Stimulated activated CD4-positive, alpha-beta T cell treated with anti-CD3 and anti-CD28 coated beads, Interleukin-1b, Interleukin-23, amount 100 ng/mL, for 1 hour (primary cell): ENCODE measurements at places on chromosomes 16 and 17.

GRCh38 chr17:73841431-73842060 is 197.3 kb upstream of the SDK2 start:
- no peak for DNase-seq

GRCh38 chr17:28937044-28937729 is 14.1 kb downstream of the PHF12 start:
- no peak for DNase-seq

- DNase-seq: no peak
These were observed 50.2 kb downstream of the COX10 start for GRCh38 chr17:14119546-14119945.

- DNase-seq: no peak
These were observed 11.4 kb upstream of the PLK1 start for GRCh38 chr16:23667355-23667659.

DNA sequence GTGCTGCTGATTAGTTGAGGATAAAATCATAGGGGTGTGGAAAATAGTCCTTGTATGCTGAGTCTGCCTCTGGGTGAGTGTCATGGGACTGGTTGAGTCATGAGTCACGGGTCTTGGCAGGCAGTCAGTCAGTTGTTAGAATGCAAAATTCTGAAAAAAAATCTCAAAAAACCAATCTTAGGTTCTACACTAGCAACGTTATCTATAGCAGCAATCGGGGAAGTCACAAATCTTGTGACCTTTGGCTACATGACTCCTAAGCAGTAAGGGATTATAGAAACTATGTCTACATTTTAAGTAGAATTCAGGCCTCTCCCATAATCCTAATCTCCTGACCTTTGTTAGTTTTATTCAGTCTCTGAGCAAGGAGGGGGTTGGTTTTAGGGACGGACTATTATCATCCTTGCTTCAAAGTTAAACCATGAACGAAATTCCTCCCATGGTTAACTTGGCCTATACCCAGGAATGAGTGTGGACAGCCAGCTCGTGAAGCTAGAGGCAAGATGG is 18.0 kb upstream of the PMFBP1 start:
- DNase-seq: no peak

GRCh38 chr17:83012200-83012785 is 67.1 kb upstream of the METRNL start:
- no peak for DNase-seq

- no peak for DNase-seq
These were observed 1.7 kb downstream of the VWA3A start for GRCh38 chr16:22093996-22094395.

DNA sequence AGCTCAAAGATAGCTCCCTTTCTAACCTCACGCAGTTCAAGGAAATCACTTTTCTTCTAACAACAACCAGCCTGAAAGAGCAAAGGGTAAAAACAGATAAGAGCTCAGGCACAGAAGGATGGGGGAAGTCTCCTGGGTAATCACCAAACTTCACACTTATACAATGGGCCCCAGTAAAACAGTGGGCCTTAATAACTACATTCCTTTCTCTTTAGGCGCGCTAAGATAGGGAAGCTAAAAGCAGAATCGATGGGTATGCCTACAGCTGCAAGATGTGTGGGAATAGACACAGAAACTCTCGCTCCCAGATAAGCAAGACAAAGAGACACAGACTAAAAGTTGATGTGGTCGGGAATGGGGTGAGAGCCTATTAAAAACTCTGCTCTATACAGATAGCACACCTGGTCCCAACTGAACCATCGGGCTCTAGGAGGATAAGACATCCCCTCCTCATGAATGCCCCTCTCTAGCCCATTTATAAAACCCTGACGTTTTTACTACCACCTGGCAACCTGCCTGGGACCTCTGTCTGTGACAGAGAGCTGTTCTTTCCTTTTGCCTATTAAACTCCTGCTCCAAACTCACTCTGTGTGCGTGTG is 826 bp downstream of the LYZL6 start:
- no peak for DNase-seq

DNA sequence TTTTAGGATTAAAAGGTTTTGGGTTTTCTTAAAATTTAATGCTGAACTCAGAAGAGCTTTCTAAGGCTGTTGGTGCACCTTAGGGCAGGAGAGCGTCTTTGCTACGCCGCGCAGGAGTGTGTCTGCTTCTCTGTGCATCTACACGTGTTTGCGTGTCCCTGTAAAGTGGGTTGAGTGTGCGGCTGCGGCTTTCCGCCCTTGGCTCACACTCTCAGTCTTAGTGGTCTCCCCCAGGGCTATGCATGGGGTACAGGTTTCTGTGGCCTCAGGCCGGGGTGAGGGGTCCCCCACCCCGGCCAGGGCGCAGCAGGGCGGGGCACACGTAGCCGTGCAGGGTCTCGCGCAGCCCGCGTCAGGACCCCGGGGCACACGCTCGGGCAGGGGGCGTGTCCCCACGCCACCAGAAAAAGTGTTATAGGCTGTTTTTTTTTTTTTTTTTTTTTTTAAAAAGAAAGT is 727 bp upstream of the TENT4B start:
- peak; percentile 33 for DNase-seq

DNA sequence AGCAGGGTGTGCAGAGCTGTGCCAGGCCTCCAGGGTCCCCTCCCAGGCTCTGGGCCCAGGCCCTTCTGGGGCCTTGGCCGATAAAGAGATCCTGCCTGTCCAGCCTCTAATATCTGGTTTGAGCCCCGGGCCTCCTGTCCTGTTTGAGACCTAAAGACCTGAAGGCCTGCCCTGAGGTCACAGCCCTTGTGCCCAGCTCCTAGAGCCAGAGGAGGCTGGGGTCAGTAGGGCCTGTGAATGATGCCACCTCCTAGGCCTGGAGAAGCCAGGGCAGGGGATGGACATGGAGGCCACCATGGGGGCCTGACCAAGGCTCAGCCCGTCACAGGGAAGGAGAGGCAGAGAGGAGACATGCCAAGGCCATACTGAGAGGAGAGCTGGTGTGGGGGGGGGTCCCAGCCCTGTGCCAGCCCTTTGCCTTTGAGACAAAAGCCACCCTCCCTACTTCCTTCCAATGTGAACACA is 7.4 kb downstream of the KCNH6 start:
- no peak for DNase-seq

DNA sequence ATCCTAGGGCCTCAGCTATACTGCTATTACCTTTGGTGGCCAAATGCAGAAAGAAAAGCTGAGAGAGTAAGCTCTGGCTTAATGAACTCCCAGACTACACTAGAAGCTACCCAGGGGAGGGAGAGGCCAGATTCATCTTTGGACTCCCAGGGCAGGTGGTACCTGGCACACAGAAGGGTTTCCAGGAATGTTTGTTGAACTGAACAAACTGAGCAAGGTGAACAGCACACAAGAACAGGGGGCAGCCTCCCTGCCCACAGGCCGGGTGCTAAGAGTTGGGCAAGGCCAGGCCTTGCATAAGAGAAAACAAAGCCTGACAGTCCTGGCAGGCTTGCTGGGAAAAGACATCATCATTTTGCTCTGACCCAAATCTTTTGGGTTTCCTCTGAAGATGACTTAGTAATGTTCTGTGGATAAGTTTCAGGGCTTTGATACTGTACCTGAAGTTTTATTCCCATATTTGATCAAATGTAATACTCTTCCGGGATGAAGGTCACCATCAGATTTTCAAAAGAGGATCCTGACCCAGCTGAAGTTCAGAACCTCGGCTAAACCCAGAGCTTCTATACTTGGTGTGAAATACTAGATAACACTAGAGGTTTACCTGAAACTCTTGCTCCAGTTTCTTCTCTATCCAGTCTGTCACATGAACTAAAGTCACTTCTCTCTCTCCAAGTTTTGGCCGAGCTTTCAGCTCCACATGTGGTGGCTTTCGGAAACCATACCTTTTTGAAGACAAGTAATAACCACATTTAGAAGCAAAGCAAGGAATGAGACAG is 20.5 kb upstream of the ERN1 start:
- DNase-seq: no peak

DNA sequence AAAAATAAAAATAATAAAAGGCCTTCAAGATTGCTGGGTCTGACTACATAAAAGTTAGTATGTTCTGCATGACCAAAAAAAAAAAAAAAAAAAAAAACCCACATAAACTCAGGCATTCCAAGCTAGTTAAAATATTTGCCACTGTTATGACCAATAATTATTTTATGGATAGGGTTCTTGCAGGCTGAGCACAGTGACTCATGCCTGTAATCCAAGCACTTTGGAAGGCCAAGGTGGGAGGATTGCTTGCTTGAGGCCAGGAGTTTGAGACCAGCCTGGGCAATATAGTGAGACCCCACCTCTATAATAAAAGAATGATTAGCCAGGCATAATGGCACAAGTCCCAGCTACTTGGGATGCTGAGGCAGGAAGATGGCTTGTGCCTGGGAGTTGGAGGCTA is 8.1 kb downstream of the SCNN1B start:
- DNase-seq: no peak

- no peak for DNase-seq
These were observed 38.3 kb upstream of the CARMIL2 start for GRCh38 chr16:67606632-67607031.
